ENCODE measurements at places on chromosomes 16 and 17. TPM values are rescaled to one million over a fixed set of nuclear protein-coding genes. Genes with fewer than 3 reads are reported as not detected.

- DNase-seq: no peak
Measured at GRCh38 chr17:76461765-76462555, 5.4 kb upstream of the AANAT start.

- DNase-seq: no peak
Measured at GRCh38 chr17:80021600-80021999, 14.1 kb downstream of the TBC1D16 start.

DNA sequence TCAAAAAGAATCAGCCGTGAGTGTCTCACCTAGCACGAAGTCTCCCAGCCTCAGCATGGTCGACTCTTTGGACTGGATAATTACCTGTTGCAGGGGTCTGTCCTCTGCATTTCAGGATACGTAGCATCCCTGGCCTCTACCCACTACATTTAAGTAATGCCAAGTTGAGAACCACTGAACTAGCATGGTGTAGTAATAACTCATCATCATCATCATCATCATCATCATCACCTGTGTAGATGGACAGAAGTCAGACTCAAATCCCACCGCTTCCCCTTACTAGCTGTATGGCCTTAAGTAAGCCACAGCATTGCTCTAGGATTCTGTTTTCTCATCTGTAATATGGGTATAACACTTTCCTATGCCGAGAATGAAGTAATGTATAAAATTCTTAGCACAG lies 373.1 kb upstream of the XYLT1 start:
- no peak for DNase-seq

- peak; percentile 85 for DNase-seq
Measured at GRCh38 chr17:44308320-44308818, at the start of gene RUNDC3A. Gene RUNDC3A (plus strand): TSS chr17:44308601. CDS start chr17:44308833, 232 bp downstream.

DNA sequence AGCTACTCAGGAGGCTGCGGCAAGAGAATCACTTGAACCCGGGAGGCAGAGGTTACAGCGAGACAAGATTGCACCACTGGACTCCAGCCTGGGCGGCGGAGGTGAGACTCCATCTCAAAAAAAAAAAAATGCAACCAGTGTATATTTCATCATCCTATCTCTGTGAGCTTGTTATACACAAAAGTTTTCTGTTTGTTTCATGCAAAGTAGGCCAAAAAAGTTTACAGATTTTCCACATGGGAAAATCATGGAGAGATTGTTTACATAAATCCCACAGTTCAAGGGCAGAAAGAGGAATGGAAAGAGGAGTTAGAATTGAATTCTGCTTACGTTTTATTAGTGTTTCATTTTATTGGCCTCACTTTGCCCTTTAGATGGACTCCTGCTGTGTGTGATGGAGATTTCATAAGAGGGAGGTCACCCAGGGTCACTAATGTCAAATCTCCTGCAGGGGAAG lies 24.7 kb downstream of the NARF start:
- no peak for DNase-seq

GRCh38 chr17:75906143-75906884 lies 1.6 kb upstream of the MRPL38 start:
- no peak for DNase-seq

GRCh38 chr17:56026915-56027314 lies 126.4 kb upstream of the ANKFN1 start:
- DNase-seq: no peak

- no peak for DNase-seq
Measured at GRCh38 chr17:11241611-11242226, 706 bp downstream of the SHISA6 start.

DNA sequence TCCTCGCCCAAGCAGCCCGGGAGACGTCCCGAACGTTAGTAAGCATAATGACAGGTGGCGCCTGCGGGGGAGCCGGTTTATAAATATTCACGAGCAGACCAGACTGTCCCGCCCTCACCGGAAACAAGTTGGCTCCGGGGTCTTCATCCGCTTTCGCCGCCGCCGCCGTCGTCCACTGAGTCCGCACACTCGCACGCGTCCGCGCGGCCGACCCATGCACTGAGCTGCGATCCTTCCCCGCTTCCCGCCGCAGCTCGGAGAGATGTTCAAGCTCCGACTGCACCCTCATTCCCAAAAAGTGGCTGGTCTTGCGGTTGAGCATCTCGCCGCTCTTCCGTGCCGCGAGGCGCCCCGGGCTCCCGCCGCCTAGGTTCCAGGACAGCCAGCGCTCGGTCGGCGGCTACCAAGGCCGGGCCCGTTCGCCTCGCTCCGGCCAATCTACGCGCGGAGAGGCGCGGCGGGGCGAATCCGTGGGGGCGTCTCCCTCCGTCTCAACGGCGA lies 385 bp downstream of the CFAP119 start:
- peak; percentile 18 for DNase-seq

DNA sequence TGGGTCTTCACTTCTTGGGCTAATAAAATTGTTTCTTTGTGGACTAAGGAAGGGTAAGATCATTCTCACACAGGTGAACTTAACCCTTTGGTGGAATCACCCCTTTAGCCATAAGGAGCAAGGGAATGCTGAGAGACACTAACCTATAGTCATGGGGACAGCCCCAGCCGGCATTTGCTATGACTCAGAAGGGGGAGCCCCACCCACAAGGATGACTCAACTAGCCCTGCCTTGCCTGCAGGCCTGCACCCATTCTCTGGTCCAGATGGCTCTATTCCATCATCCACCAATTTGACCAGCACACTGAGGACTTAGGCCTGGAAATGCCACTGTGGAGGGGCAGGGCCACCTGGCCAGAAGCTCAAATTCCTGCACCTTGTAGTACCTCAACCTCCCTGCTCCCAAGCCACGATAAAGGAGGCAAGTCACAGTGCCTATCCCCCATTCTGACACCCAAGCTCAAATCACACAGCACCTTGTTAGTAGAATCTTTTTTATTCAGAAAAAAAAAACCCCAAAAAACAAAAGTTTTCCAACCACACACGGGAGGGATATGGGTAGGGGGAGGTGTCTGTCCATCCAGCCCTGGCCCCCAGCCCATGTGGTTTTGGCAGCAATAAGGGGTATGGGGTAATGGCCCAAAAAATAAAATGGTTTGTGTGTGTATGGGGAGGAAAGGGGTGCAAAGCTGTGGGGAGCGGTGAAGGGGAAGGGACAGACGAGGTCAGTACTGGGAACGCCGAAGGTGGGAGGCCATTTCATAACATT lies 3.0 kb downstream of the PFN1 start:
- DNase-seq: peak; percentile 72

DNA sequence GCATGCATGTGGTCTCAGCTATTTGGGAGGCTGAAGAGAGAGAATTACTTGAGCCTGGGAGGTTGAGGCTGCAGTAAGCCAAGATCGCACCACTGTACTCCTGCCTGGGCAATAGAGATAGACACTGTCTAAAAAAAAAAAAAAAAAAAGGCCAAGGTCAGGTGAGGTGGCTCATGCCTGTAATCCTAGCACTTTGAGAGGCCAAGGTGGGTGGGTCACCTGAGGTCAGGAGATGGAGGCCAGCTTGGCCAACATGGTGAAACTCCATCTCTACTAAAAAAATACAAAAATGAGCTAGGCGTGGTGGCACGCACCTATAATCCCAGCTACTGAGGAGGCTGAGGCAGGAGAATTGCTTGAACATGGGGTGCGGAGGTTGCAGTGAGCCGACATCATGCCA lies 28.2 kb upstream of the CORO1A start:
- no peak for DNase-seq

GRCh38 chr16:53434377-53435065 lies at the start of gene RBL2:
Gene RBL2 (plus strand): TSS chr16:53434471. CDS start chr16:53434557, 86 bp downstream.
- peak; percentile 89 for DNase-seq

- DNase-seq: no peak
Measured at GRCh38 chr17:73798111-73798748, 154.0 kb upstream of the SDK2 start.

- DNase-seq: no peak
Measured at GRCh38 chr16:3509470-3509928, 8.7 kb downstream of the CLUAP1 start.

GRCh38 chr17:43193251-43193650 lies 18.4 kb upstream of the TMEM106A start:
- DNase-seq: no peak

DNA sequence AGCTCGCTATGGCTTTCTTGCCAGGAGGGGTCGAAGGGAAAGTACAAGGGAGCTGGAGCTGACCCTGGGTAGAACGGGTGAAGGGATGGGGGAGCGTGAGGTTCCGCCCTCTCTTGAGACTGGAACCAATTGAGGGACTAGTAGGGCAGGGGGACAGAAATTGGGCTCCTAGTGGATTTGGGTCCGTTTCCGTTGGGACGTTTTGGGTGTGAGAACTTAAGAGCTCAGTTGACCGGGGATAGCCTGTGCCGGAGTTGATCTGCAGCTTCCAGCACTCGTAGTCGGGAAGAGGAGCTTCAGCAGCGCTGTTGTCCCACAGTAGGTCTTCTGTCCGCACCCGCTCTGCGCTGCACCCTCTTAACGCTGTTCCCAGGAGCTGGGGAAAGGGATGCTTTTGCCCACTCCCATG lies 481 bp downstream of the CNTROB start:
- DNase-seq: no peak

GRCh38 chr17:15462976-15463772 lies 4.2 kb downstream of the CDRT4 start:
- peak; percentile 33 for DNase-seq

GRCh38 chr16:15975172-15975571 lies 25.8 kb downstream of the ABCC1 start:
- no peak for DNase-seq

DNA sequence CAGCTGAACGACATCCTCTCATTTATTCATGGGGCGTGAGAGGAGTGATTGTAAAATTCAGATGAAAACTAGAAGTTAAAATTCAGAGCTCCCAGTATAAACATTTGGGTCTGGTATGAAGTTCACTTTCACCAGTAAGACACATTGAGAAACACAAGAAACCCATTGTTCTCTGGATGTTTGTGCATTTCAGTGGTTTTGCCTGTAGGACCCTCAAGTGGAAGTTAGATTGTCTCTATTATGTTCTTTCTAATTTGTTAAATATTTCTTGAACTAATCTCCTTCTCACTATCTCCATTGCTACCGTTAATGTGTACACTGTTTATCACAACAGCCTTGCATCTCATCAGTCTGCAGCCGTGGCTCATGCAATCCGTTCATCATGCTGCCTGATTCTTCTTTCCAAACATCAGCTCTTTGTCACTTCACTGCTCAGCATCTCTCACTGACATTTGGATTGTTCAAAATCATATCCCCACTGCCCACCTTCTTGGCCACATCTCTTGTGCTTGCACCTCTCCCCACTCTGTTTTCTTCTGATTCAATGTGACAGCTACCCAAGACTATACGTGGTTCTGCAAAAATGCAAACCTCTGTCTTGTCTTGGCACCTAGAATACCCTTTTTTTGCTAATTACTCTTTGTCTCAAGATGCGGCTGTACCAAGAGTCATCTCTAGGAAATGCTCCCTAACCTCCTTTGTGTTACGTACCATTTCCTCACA lies 49.5 kb downstream of the HLF start:
- no peak for DNase-seq

- no peak for DNase-seq
Measured at GRCh38 chr17:69581061-69581961, 166.8 kb downstream of the MAP2K6 start.

- DNase-seq: peak; percentile 60
Measured at GRCh38 chr16:11136600-11136999, 119.4 kb downstream of the SOCS1 start.

DNA sequence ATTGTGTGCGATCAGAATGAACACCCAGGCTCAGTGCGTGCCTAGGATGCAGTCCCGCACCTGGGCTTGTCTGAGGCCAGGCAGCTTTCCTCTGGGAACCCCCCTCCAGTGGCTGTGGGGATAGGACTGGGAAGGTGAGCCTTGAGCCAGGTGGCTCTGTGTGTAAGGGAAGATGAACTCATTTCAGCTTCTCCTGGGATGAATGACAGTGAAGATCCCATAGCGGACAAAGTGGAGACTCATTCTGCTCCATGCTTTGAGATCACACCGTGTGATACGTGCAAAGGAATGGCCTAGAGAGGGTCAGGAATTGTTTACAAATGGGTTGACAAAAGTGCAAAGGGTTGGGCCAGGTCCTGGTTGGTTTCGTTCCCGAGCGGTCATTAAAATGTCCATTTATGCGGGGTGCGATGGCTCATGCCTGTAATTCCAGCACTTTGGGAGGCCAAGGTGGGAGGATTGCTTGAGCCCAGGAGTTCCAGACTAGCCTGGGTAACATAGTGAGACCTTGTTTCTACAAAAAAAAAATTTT lies 15.8 kb downstream of the GPRC5C start:
- no peak for DNase-seq

DNA sequence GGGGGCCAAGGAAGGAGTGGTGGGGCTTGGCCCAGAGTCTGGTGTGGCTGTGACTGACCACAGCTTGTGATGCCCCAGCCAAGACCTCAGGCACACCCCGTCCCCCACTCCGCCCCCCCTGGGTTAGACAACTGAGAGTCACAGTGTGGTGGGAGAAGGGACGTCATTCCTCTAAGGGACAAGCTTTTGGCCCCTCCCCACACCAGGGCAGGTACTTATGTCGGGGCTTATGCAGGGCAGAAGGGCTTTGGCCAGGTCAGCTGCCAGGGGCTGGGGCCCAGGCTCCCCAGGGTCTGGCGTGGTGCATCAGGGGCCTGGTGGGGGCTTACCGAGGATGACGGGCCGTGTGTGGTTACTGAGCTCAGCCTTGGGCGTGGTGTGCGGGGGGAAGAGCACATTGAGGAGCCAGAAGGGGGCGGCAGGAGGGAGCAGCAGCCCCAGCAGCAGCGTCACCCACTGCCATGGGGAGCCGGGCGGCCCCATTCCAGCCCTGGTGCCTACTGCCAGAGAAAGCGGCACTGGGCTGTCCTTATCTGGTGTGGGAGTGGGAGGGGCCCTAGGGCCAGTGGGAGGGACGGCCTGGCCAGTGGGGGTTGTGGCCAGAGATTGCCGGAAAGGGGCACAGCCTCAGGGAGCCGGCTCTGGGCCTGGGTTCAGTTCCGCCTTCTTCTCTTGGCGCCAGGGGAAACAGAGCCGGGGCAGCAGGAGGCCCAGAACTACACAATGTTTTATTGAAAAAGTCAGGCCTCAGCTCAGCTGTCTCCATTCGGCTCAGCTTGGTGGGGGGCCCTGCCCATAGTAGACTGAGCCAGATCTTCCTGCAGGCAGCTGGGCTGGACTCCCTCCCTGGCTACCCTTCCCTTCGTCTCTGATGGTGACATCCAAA lies at the start of gene LCAT:
LCAT (minus strand) TSS at position 502 of the 886 bp plus-strand sequence; CDS start at position 483, 19 bp downstream.
- DNase-seq: peak; percentile 69

The CD300H gene
- total RNA-seq: not detected

The VPS35 gene
- 74.6 TPM for total RNA-seq

The SYCE1L gene
- total RNA-seq: 0.66 TPM

The GLIS2 gene
- total RNA-seq: 17.2 TPM

The CHAD gene
- not detected for total RNA-seq

The TNFRSF13B gene
- total RNA-seq: not detected

The ZCCHC14 gene
- 15.9 TPM for total RNA-seq

The KATNB1 gene
- total RNA-seq: 11.2 TPM

The SOX9 gene
- total RNA-seq: 15.0 TPM

The TGFB1I1 gene
- 15.6 TPM for total RNA-seq

The ZPBP2 gene
- total RNA-seq: not detected

The SOX15 gene
- total RNA-seq: 1.9 TPM

The CSF3 gene
- total RNA-seq: not detected

The CLEC18A gene
- total RNA-seq: 0.22 TPM

The RUNDC3A gene
- 0.41 TPM for total RNA-seq

The TLCD3B gene
- total RNA-seq: not detected
